Esophagus mucosa (tissue), 1 donor: ENCODE measurements at places on chromosomes 11 and 22. TPM values are rescaled to one million over a fixed set of nuclear protein-coding genes. Genes with fewer than 3 reads are reported as not detected.

Gene GRK3
- 7.5 TPM for total RNA-seq

Gene FAM168A
- 10.1 TPM for total RNA-seq

Gene SCGB2A2
- not detected for total RNA-seq

Gene SLC22A6
- not detected for total RNA-seq

Gene HEPN1
- total RNA-seq: not detected

Gene NEFH
- total RNA-seq: not detected

Gene CHRNA10
- 0.64 TPM for total RNA-seq

Gene NRGN
- 1.1 TPM for total RNA-seq

Gene CARD10
- total RNA-seq: 10.5 TPM

Gene CNTF
- 0.76 TPM for total RNA-seq

Gene ACTN3
- total RNA-seq: 0.44 TPM

Gene ZNRF3
- 6.4 TPM for total RNA-seq

Gene OR2AG1
- not detected for total RNA-seq

Gene RHOD
- total RNA-seq: 161 TPM

Gene CRYBA4
- not detected for total RNA-seq

Gene XKR3
- not detected for total RNA-seq

Gene DLAT
- total RNA-seq: 37.1 TPM

Gene TRPC6
- 0.36 TPM for total RNA-seq

Gene TNNT3
- total RNA-seq: 0.40 TPM

Gene MFRP
- not detected for total RNA-seq

Gene ISX
- not detected for total RNA-seq

Gene TMPRSS13
- total RNA-seq: 29.9 TPM

Gene LDHA
- 564 TPM for total RNA-seq

Gene HEPACAM
- not detected for total RNA-seq

Gene TMPRSS6
- not detected for total RNA-seq
